ENCODE measurements at places on chromosomes 7 and 10.

GRCh38 chr10:76031769-76032699 lies 600.6 kb downstream of the LRMDA start:
- no peak for DNase-seq

DNA sequence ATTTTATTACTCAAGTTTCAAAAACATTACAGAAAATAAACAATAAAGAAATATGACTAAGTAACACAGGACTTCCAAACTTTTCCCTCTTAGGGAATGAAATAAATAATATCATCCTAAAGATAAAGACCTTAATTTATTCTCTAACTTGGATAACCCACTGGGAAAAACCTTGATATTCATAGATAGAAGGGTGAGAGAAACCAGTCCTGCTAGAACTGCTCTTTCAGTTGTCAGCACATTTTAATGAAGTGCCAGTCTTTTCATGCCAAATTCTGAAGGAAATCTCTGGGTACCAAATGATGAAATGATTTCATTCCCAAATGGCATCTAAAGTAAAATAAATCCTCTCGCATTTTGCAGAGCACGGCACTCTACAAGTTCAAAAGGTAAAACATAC lies 114.5 kb upstream of the SMIM30 start:
- DNase-seq: no peak

- DNase-seq: peak; percentile 92
Measured at GRCh38 chr10:119030421-119031250, 1.1 kb downstream of the NANOS1 start.

GRCh38 chr10:43134126-43134905 lies 3.9 kb upstream of the CSGALNACT2 start:
- peak; percentile 67 for DNase-seq

DNA sequence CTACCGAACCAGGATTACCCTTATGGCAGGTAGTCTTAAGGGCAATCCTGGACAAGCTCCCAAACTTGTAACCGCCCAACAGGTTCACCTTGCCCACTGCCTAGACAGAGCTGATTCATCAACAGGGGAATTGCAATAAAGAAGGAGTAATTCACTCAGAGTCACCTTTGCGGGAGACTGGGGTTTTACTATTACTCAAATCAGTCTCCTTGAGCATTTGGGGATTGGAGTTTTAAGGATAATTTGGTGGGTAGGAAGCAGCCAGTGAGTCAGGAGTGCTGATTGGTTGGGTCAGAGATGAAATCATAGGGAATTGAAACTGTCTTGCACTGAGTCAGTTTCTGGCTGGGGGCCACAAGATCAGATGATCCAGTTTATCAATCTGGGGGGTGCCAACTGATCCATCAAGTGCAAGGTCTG lies 25.3 kb downstream of the HK1 start:
- no peak for DNase-seq

DNA sequence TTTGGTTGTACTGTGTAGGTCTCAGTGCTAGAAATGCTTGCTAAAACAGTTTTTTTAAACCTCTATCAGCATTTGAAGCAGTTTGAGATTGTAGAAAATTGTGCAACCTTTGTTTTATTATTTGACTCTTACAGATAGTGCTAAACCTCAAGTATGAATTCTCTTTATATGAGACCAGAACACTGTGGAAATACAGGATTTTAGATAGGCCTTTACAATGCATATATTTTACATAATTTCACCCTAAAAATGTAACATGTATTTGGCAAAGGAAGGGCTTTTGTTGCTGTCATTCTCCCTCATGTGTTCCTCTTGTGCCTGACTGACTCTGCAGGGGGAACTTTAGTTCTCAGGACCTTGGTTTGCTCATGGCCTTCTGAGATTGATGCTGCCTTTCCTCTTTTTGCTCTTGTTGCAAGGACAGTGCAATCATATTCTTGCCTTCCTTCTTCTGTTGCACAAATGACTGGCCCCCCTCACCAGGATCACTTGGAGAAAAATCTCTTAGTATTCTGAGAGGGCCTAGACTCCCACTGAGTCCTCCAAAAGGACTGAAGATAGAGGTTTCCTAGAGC lies 188.7 kb downstream of the PPP1R9A start:
- no peak for DNase-seq

- DNase-seq: no peak
Measured at GRCh38 chr7:155979994-155980393, 167.7 kb upstream of the SHH start.

DNA sequence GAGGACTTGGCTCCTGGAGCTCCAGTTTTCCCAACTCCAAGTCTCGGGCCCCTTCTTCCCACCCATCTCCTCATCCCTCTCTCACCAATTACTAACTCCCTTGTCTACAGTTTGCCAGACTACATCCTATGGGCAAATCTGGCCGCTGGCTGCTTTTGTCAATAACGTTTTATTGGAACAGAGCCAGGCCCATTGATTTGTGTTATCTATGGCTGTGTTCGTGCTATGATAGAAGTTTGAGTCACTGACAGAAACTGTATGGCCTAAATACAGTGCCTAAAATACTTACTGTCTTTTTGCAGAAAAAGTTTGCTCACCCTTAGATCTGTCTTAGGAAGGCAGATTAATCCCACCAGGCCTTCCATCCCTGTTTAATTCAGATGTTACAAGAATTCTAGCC lies 71.3 kb downstream of the PIP4K2A start:
- DNase-seq: no peak

- peak; percentile 95 for DNase-seq
Measured at GRCh38 chr10:98030093-98030821, at the start of gene CRTAC1. TSS of gene CRTAC1 (minus strand) at chr10:98030621. CDS start at chr10:98030472, 149 bp downstream.

GRCh38 chr10:18303851-18304801 lies 163.9 kb downstream of the CACNB2 start:
- DNase-seq: peak; percentile 55

DNA sequence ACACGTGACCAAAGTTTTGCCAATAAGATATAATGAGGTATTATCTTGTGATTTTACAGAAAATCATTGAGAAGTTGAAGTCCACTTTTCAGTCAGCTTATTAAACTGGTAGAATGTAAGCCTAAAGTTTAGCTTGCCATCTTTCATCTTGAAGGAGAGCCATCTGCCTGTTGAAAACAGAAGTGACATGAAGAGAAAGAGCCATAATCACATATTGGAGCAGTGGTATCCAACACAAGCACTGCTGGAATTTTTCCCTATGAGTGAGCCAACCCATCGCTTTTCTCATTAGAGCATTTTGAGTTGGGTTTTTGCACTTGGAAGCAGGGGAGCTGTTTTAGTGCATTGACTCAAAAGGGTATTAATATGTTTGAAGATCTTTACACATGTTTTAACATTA lies 117.6 kb upstream of the FERD3L start:
- DNase-seq: peak; percentile 28

DNA sequence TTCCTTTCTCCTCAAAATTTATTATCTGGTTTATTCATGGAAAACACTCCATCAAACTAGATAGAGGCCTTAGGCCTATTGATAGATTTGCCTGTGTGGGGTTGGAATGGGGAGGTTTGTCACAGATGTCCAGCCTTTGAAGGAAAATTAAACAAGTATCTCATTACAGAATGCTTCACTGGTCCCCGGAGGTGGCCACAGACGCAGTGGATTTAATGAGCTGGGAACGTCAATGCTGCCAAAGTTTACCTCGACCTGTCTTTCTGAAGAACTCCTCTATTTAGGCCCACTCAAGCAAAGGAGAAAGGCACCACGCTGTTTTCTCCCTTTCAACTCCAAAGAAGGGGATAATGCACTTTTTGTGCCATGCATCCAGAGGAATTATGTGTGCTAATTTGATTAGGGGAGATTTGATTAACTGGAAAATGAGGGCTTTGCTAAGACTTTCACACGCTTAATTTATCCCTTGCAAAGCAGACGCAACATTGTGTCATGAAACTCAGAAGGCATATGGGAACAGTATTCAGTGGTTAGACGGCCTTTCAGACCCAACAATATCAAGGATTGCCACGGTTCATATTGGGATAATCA lies 558.8 kb upstream of the GALNT17 start:
- DNase-seq: no peak

GRCh38 chr10:132036887-132037675 lies 28.7 kb upstream of the JAKMIP3 start:
- DNase-seq: peak; percentile 66

DNA sequence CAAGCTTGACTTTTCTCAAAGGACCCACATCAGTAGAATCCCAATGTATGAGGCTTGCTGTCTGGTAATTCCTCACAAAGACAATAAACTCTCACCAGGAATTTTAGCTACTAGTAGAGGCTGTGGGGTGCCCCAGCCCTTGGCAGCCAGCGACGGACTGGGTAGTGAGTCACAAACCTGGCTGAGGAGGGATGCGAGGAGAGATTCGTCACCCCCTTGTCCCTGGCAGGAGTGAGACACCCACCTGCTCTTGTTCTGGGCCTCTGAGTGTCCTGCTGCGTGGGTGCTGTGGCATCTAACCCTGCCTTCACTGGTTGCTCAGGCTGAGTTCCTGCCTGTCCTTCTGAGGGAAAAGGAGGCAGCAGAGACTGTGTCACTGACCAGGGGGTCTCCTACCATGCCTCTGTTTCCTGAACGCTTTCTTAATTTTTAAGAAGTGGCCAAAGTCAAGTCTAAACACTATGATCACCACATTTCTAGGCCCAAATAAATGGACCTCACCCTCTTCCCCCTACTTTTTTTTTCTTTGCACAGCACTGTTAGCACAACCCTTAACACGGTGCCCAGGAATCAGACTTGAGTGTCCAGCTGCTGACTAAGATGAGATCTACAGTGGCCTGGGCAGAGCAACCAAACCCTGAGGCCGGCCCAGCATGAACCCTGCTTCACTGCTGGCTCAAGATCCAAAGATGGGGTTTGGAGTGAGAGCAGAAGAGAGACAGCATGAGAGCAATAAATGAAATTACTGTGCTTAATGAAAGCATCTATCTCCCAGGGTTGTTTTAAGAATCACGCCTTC lies 146.4 kb downstream of the ANLN start:
- no peak for DNase-seq

- peak; percentile 94 for DNase-seq
Measured at GRCh38 chr10:69222157-69223027, 2.3 kb downstream of the HKDC1 start.

DNA sequence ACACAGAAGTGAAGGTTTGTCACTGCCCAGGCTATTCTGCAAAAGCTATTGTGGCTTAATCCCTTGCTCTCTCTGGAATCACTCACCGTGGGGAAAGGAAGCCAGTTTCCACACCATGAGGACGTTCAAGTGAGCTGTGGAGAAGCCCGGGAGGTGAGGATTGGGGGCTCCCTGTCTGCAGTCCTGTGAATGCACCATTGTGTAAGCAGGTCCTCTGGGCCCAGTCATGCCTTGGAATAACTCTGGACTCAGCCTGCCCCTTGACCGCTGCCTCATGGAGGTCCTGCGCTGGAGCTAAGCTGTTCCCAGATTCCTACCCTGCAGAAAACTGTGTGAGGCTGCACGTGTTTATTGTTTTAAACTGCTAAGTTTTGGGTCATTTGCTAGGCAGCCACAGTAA lies 33.5 kb downstream of the LYZL2 start:
- DNase-seq: no peak

DNA sequence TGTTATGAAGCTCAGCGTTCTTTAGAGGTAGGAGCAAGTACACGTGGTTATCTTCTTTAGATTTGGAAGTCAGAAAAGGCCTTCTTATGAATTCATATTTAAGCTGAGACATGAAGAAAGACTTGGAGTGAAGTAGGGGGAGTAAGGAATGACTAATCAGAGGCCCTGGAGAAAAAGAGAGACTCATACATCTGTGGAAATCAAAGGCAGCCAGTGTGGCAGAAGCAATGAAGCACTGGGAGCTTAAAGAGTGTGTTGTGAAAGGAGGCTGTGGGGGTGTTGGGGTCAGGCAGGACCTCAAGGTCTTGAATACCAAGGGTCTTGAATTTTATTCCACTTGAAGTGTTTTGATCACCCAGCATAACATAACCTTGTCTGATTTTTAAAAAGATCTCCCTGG lies 35.7 kb upstream of the FGL2 start:
- DNase-seq: no peak

DNA sequence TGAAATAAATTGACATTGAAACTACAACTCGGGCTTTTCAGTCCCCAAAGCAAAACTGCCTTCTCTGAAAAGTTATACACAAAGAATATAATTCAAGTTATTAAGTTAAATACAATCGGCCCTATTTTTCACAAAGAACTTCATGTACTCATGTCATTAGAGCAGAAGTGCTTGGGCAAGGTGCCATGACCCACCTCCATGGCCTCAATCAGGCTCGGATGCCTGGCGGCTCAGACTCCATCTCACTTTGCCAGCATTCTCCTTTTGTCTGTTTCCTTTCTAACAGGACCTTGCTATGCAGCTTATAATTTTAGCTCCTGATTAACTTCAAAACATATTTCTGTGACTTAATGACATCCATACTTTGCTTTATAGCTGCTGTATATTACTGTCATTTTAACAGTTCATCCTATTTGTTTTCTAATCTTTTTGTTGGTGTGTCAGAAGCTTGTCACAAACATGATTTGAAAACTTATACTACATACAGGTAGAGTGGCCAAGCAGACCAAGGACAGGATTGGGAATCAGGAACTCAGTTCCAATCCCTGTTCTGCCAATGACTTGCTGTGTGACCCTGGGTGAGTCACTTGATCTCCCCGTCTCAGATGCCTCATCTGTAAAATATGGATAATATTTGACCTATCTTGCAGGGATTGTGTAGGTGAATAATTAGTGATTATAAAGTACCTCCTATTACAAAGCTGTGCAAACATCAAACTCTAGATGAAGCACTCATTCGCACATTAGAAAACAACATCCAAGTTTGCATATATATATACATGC lies 60.8 kb upstream of the ITGA8 start:
- no peak for DNase-seq
